Stimulated activated CD4-positive, alpha-beta T cell treated with anti-CD3 and anti-CD28 coated beads, Interleukin-1b, Interleukin-23, amount 100 ng/mL, for 1 hour (primary cell): ENCODE measurements at places on chromosomes 11 and 22.

DNA sequence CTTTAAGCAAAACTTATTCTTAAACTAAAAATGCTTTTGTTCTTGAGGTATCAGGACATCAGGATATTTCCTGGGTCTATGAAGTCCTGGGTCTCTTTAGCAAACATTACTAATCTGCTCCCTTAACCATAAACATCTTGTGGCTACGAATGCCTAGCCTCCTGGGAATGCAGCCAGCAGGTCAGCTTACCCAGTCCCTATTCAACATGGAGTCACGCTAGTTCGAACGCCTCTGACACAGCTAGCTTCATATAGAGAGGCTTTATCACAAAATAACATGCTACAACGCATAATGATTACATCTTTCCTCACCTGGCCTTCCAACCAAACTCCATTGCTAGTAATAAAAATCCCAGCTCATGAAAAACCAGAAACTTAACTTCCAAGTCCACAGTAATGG, 17.5 kb upstream of the FIBIN start:
- no peak for DNase-seq

GRCh38 chr22:39776295-39777009, 117.1 kb downstream of the ENTHD1 start:
- DNase-seq = no peak

DNA sequence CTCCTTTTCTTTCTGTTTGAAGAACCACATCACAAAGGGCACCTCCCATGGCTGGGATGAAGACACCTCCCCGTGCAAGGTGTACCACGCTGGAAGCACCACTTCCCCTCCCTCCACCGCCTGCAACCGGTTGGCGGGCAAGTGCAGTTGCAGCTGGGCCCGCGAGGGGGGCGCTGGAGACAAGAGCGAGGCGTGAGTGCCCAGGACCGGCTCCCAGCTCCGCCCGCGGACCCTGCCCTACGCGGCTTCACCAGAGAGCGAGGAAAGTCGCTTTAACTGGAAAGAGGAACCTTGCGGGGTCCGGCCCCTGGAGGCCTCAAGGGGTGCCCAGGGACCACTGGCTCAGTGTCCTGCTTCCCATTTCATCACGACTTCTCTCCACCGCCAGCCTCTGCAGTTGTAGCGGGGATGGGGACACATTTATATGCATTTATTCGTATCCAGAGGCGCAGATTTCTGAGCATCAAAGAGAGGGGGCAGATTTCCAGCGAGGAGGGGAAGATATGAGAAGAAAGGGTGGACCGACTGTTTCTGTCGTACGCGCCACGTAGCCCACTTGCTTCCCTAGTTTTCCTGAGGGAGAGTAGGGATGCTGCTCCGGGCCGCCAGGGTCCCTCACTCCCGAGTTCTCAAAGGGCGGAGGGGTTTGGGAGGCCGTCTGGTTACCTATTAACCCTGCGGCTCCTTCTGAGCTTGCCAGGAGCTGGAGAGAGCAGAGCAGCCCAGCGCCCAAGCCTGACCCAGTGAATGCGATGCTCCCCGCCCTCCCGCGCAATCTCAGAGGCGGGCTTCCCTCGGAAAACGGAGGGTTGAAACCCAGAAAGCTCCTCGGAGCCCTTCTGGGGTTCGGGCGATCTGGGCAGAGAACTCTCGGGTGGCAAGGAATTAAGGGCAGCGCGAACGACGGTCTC, 3.5 kb downstream of the ESAM start:
- DNase-seq = no peak

- DNase-seq = no peak
These were observed 5.3 kb downstream of the DHCR7 start for GRCh38 chr11:71442880-71443279.

- no peak for DNase-seq
These were observed 87.1 kb upstream of the LINC01488 start for GRCh38 chr11:69394234-69394868.

GRCh38 chr22:48424201-48424627, 1403.5 kb downstream of the BRD1 start:
- DNase-seq = no peak

GRCh38 chr11:35223371-35223796, 84.4 kb downstream of the CD44 start:
- no peak for DNase-seq

GRCh38 chr11:124082371-124082770, 32.9 kb upstream of the VWA5A start:
- no peak for DNase-seq

DNA sequence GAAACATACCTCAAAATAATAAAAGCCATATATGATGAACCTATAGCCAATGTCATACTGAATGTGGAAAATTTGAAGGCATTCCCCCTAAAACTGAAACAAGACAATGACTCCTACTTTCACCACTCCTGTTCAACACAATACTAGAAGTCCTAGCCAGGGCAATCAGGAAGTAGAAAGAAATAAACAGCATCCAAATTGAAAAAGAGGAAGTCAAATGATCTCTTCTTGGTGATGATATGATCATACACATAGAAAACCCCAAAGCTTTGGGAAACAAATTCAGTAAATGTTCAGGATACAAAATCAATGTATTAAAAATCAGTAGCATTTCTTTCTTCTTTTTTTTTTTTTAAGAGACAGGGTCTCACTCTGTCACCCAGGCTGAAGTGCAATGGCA, 109.9 kb downstream of the DLG2 start:
- no peak for DNase-seq

GRCh38 chr11:104763930-104764709, 134.1 kb downstream of the CASP12 start:
- DNase-seq = no peak

GRCh38 chr11:26730414-26731083, 8.7 kb upstream of the SLC5A12 start:
- DNase-seq = no peak

DNA sequence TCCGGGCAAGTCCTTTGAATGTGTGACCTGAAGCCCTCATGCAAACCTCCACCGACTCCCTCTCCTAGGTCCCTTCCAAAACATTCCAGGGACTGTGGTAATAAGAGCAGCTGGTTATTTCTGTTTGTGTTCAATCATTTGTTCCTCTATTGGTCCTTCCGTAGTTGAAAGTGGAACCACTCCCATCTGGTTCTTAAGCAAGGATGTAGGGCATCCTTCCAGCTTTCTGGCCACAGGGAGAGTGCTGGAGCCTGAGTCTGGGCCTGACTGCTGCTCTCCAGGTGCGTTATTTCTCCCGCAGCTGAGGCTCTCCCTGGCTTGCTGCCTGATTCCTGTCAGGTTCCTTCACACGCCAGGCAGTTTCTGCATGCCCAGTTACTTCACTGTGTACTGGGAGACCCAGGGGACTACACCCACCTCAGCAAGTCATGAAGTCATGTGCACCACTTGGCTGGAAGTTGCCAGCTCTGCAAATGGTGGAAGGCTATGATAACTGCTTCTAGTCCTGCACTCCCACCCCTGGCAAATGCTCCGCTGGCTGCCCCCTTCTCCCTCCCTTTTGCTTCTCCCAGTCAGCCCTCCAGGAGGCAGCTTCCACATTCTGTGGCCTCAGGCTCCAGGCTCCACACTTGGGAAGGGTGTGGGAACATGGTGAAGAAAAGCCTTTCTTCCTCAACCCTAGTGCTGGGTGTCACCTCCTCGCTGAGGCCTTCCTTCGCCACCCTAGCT, 4.0 kb upstream of the ALX4 start:
- DNase-seq = no peak

DNA sequence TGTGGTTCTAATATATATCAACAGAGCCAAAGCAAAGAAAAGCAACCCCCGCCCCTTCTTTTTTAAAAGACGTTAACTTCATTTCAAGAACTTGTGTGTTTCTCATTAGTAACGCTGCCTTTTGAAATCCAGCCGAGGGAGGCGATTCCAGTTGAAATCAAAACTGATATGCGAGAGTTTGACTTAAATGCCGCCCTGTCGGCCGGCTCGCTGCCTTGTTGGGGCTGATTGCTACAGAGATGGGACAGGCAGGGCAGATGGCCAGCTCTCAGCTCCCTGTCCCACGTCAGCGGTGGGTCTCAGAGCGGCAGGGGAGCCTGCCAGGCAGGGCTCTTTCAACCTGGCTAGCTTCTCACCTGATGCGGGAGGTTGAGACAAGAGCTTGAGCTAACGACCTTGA, 51.9 kb upstream of the ALX4 start:
- no peak for DNase-seq

- no peak for DNase-seq
These were observed 205.4 kb downstream of the DBX1 start for GRCh38 chr11:19954899-19955298.

DNA sequence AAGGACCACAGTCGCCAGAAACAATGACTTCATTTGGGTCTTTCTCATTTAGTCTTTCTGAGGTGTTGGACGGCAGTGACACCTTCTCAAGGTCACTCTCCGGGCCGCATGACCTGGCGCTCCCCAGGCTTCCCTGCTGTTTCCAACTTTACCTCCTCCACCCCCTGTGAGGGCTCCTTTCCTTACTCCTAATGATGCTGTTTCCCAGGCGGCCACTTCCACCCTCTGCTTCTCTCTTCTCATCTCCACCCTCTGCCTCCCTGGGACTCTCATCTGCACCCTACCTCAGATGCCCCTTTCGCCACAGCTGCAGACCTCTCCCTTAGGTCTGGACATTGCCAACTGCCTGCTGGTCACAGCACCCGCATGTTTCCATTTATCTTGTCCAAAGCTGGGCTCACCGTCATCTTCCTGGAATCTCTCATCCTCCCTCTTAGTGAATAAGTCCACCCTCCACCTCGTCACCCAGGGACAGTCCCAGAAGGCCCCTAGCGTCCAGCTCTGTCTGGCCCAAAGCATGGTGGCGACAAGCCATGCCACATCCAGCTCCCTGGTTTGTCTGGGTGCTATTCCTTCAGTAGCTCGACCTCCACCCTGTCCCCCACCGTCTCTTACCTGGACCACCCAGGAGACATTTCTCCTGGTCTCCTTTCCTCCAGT, 113.8 kb downstream of the BUD13 start:
- DNase-seq = no peak

DNA sequence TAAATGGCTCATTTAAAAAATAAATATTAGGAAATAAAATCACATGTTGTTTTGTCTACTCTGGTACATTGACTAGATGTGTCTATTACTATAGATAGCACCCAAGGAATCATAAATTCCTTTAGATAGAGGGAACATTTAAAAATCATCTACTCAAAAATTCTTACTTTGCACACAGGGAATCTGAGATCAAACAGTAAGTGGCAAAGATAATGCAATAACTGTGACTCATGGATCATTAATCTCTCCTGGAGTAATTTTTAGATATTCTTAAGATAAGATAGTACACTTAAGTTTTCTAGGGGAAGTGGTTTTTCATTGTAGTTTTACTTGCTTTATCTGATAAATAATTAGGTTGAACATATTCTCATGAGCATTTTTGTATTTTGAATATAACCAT, 468.9 kb downstream of the LUZP2 start:
- DNase-seq = no peak
